SIG-M5 (cell line): ENCODE measurements at places on chromosomes 2 and 18.

- no peak for DNase-seq
Observed at GRCh38 chr18:47490882-47491281, 239.4 kb upstream of the SKOR2 start.

DNA sequence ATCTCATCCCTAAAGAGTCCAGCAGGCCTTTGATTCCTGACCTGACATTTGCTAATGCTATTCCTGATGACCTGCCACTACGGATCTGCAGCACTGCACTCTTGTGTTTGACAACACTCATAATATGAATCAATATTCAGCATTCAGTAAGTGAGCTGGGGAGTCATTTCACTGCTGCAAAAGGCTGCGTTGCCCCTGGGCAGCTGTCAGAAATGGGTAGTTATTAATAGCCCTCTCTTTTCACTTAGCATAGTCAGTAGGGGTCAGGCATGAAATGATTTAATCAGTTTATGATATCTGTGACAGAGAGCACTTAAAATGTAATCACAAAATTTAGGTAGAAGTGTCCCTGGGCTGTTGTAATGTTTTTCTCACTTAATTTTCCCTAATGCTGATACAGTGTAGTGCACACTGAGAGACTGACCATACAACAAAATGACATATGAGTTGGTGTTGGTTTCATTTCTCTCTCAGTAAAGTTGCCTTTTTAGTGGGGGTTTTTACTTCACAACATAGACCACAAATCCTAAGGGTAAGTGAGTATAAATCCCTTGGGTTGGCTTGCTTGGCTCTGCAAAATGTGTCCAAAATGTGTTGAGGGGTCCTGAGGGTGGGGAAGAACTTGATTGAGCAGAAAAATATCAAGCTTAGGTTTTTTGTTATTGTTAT is 184.8 kb downstream of the CAMKMT start:
- DNase-seq, result no peak

DNA sequence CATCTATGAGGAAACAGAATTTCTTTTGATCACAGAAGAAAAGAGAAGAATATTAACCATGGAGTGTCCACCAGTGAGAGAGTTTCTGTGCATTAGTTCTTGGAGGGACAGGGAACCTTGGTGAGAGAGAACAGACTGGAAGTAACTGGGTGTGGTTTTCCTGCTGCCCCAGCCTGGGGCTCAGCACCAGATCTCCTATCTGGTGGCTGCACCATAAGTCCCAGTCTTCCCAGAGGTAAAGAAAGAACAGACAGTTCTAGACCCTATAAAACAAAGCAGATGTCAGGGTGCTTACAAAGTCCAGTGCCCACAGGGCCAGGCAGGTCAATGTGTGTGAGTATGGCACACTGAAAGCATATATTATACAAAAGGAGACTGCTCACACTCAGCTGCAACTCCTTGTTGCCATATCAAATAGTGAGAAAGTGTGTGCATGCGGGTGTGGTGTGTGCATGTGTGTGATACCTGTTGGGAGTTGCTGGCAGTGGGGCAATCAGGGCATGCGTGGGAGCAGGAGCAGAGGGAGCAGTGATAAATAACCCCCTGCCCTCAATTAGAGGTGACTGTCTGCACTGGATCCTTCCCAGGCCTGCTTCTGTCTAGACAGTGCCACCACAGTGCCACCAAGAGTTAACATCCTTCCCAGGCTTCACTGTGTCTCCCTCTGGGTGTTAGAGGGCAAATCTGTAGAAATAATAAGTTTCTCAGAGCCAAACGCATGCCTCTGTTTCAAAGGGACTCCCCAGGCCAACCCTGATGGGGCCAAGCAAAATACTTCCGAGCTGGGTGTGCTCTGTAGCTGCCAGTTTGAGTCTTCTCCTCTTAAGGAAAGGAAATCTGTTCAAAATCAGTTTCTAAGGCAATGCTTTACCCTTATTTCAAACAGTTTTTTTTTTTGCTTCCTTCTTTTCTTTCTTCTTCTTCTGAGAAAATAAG is 45.7 kb downstream of the RDH14 start:
- DNase-seq, result no peak

- DNase-seq, result no peak
Observed at GRCh38 chr18:76558881-76559667, 64.0 kb upstream of the ZNF516 start.

GRCh38 chr18:49591271-49591670 is 29.4 kb downstream of the LIPG start:
- no peak for DNase-seq

DNA sequence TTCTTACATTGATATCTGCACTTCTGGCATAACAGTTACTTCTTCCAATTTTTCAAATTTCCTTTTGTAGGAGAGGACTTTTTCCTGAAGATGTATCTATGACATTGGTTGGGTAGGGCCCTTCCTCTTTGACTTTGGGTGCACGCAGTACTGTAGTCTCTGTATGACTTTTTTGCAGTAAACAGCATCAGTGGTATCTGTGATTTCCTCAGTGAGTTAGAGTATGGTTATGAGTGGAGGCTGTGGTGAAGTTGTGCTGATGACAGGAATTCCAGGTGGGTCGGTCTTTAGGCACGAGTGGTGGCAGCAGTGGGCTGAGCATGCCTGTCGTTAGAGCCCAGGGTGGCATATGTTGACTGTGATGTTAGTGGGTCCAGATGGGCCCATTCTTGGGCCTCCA is 17.6 kb downstream of the ACVR1C start:
- no peak for DNase-seq

DNA sequence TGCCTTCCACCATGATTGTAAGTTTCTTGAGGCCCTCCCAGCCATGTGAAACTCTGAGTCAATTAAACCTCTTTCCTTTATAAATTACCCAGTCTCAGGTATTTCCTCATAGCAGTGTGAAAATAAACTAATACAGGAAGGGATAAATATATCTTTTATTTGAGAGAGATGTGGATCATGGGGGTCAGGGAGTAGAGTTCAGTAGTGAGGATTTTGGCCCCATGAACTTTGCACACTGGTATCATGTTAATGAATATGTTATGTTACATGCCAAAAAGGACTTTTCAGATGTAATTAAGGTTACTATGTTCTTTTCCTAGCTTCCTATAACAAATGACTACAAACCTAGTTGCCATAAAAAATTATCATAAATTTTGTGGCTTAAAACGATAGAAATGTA is 1393.7 kb downstream of the DSC3 start:
- no peak for DNase-seq
